Motor neuron (in vitro differentiated cells): ENCODE measurements at places on chromosomes 12 and 14.

GRCh38 chr12:56980941-56981530 is 23.6 kb upstream of the RDH16 start:
- ATAC-seq, result no peak

GRCh38 chr14:22268875-22269274 is 320.1 kb downstream of the DAD1 start:
- no peak for ATAC-seq

- no peak for ATAC-seq
Observed at GRCh38 chr12:5294274-5295070, 137.4 kb upstream of the NTF3 start.

DNA sequence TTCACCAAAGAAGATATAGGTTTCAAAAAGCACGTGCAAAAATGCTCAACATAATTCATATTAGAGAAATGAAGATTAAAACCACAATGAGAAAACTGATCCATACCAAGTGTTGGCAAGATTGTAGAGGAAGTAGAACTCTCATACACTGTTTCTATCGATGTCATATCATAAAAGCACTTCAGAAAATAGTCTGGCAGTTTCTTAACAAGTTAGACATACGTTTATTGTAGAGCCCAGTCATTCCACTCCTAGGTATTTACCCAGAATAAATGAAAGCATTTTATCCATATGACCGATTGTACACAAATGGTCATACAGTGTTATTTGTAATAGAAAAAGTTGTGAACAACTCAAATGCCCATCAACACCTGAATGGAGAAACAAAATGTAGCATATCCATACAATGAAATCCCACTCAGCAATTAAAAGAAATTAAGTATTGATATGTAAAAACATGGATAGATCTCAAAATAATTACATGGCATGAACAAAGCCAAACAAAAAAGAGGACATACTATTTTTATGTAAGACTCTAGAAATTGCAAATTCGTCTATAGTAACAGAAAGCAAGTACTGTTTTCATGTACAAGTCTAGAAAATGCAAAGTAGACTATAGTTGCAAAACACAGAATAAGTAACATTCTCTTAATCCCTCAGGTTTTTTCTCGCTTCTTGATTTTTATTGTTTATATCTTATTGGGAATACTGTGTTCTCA is 41.0 kb downstream of the USP15 start:
- ATAC-seq, result no peak

GRCh38 chr14:66403183-66403582 is 83.0 kb upstream of the CCDC196 start:
- peak; percentile 71 for ATAC-seq

GRCh38 chr14:68692916-68693771 is 99.7 kb downstream of the ZFP36L1 start:
- no peak for ATAC-seq

GRCh38 chr12:64088431-64089349 is 133.4 kb downstream of the KICS2 start:
- ATAC-seq, result peak; percentile 80

GRCh38 chr14:64082837-64083236 is 211.3 kb downstream of the ESR2 start:
- ATAC-seq, result no peak

GRCh38 chr12:7136676-7137075 is 6.5 kb downstream of the CLSTN3 start:
- ATAC-seq, result no peak

- ATAC-seq, result no peak
Observed at GRCh38 chr12:4216187-4216927, 57.2 kb upstream of the CCND2 start.
